ENCODE measurements at places on chromosomes 11 and 22. TPM values are rescaled to one million over a fixed set of nuclear protein-coding genes. Genes with fewer than 3 reads are reported as not detected.

GRCh38 chr22:34993548-34993947 is 72.4 kb upstream of the ISX start:
- DNase-seq, result no peak

- peak; percentile 29 for DNase-seq
Observed at GRCh38 chr22:45164270-45165088, 754 bp downstream of the NUP50 start.

GRCh38 chr11:14445542-14446530 is 53.8 kb downstream of the COPB1 start:
- no peak for DNase-seq

OR8G1 gene
- not detected for polyA plus RNA-seq

DNA sequence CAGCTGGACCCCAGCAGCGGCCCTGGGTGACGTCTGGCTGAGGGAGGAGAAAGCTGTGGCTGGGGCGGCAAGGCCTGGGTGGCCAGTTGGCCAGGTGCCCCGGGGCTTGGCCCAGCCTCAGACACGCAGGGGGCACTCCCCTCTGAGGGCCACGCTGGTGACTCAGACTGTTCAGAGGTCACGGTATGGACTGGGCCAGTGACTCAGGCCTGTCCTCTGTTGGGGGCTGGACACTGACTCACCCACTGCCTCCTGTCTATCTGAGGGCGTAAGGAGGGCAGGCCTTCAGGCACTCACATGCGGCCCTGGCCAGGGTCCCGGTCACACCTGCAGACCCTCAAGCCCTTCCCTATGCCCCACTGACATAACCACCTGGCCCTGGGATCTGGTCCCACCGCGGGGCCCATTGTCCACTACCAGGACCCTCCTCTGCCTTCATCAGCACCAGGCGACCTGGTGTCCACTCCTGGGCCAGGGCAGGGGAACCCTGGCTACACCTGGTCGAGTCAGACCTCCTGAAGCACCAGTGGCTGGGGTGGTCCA is 3.7 kb upstream of the MUC5AC start:
- no peak for DNase-seq

DNA sequence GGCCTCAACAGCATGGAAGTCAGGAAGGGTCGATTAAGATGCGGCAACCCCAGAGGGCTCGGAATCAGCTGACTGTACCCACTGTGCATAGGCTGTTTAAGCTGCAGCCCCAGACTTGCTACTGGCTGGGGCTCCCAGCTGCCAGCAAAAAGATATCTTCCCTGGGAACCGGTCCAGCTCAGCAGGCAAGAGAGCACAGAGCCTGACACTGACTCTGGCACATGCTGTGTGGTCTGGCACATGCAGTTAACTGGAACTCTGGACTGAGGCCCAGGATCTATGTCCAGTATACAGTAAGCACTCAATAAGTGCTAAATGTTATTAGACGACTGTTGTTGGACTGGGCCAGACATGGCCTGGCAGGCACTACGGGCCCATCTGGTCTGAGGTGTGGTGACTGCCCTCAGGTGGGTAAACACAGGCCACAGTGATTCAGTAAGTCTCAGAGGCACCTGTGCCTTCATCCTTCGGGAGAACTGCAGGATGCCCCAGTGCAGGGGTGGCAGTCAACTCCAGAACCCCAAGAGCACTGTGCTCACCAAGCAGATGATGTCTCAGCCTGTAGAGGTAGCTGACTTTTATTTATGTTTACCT is 87.6 kb downstream of the LARGE1 start:
- DNase-seq, result no peak

- DNase-seq, result no peak
Observed at GRCh38 chr22:22520020-22520656, at the start of gene ZNF280A. Gene ZNF280A, minus strand, starts transcription at chr22:22520270. Its CDS starts 4,640 bp downstream, at chr22:22515630.

SLC22A9 gene
- polyA plus RNA-seq, result not detected

RASGRP2 gene
- 46.4 TPM for polyA plus RNA-seq

DNA sequence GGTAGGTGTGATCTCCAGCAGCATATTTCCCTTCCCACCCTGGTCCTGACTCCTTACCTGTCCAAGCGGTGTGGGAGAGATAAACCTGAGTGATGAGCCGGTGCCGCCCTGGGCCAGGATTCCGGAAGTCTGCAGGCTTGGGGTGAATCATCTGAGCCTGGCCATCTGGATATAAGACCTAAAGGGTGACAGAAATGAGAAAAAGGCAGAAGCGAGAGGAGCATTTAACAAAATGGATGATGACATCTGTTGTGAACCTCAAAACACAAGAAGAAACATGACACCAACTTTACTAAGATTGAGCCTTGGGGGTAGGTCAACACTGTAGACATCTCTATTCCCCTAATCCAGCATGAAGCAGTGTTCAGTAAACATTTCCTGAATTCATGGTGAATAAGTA is 62.8 kb downstream of the AAMDC start:
- no peak for DNase-seq

SERPING1 gene
- 418 TPM for polyA plus RNA-seq

DNA sequence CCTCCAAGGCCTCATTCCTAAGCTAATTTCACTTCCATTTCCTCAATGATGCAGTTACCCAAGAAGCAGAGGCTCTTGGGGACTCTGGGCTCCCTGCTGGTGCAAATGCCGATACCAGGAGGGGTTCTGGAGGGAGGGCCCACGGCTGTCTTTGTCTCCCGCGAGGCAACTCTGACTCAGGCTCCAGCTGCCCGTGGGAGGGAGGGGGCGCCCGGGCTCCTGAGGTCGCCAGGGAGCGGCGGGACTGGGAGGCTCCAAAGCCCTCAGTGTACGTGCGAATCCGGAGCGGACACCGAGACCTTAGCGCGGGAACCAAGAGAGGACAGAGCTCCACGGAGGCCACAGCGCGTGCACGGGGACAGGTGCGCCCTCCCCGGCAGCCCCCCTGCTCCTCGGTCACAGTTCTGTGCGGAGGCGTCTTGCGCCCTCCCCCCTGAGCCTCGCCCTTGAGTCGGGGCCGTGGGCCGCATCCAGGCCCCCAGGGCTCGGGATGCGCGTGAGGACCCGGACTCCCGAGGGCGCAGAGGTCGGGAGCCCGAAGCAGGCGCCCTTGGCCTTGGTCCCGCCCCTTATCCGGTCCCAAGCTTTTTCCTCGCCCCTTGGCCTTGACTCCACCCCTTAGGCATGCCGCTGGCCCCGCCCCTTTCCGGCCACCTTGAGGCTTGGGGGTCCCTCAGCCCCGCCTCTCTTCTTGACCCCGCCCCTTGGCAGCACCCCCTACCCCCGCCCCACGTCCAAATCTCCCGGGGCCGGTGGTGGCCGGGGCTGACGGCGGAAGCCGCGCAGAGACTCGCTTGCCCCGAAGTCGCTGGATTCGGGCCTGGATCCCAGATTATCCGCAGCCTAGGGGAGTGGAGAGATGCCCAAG is 4.7 kb upstream of the SHISA8 start:
- peak; percentile 66 for DNase-seq

GRCh38 chr11:78940500-78941225 is 366.0 kb upstream of the NARS2 start:
- no peak for DNase-seq

- DNase-seq, result no peak
Observed at GRCh38 chr11:101516546-101516945, 67.3 kb downstream of the TRPC6 start.

GRCh38 chr11:72812967-72813739 is 1.1 kb upstream of the ATG16L2 start:
- DNase-seq, result no peak

GRCh38 chr11:16356057-16356760 is at the start of gene SOX6:
Gene SOX6, minus strand, starts transcription at chr11:16356546. Its CDS starts 15,298 bp downstream, at chr11:16341248.
- DNase-seq, result peak; percentile 43

OR5B17 gene
- not detected for polyA plus RNA-seq

GRCh38 chr11:45288339-45288738 is 2.2 kb upstream of the SYT13 start:
- no peak for DNase-seq

CCDC89 gene
- 0.65 TPM for polyA plus RNA-seq

DNA sequence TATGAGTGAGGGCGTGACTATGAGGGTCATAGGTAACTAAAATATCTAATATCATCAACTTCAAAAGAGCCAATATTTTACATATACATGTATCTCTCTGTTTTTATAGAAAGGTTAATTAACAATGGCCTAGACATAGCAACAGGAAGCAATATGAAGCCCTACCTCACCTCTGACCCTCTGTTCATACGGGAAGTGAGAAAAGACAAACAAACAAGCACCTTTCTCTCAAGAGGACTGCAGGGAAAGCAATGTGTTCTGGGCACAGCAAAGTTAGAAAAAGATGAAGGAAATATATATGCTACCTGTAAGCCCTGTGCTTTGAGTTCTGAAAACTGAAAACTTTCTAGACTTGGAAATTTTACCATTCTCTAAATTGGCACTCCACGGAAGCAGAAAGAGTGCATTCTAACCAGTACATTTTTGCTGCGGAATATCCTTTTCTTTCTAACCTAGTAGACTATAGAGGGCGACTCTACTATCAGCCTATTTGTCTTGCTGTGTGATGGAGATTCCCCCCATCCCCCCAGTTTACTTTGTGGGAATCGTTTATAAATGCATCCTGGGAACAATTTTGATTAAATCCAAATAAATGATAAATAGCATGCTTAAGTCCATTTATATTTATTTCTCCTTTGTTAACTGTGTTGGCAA is 830.4 kb upstream of the FAT3 start:
- DNase-seq, result peak; percentile 23

OMP gene
- polyA plus RNA-seq, result 0.37 TPM

DNA sequence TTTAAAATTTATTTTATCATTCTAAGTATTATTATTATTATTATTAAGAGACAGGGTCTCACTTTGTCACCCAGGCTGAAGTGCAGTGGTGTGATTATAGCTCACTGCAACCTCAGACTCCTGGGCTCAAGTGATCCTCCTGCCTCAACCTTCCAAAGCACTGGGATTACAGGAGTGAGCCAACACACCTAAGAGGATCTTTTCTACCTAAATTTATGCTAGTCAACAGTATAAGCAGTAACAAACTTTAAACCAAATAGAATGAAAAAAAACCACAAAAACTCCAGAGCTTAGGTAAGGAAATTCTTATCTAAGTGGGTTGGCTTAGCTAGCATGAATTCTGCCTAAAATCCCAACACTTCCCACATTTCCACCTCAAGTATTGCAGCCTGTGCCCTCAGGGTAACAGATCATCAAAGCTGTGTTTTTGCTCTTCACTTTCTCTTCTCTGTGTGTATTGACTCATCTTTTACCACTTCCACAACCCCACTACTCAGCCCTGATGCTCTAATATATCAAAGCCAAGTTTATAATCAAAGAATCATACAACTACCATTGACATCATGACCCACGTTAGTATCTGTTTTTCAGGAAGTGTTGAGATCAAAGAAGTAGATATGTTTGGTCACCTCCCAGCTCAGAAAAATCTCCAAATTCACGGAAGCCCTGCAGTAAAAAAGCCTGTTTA is 93.7 kb upstream of the SPON1 start:
- no peak for DNase-seq

GRCh38 chr22:30447656-30448055 is 22.1 kb downstream of the MTFP1 start:
- no peak for DNase-seq

DNA sequence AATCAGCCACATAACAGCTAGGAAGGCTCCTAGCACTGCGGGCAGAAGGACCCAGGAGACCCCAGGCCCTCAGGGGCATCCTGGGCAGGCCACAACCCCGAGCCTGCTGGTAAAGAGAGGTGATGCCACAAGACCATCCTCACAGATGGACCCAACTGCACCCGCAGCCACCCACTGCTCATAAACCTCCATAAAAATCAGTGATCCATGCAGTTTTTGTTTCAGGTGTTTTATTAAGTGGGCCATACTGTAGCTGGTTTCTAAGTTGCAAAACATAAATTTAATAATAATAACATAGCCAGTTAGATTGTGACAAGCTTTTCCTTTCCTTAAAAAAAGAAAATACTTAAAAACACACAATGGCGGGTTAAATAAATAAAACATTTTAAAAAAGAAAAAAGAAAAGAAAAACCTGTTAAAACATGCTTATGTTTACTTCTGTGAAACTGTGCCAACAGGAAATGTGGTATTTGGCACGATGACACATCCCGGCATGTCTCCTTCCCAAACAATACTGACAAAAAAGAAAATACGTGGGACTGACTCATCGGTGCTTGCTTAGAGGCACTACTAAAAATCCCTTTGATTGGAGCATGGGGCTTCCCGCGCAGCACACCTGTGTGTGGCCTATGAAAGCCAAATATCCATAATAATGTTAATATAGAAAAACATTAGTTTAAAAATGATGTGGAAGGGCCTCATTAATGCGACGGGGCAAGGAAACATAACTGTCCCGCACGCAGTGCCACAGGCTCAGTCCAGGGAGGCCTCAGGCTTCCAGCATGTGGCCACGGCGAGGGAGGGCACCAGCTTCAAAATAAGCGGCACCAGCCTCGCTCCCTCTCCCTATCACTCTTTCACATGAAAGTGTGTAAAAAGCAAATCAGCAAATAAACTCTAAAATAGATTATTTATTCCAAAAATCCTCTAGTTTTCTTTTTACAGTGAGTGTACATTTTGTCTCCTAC is 47.5 kb upstream of the SCUBE2 start:
- no peak for DNase-seq

TRIM48 gene
- not detected for polyA plus RNA-seq

MAP6 gene
- polyA plus RNA-seq, result 5.8 TPM

- DNase-seq, result no peak
Observed at GRCh38 chr22:46721501-46722085, 16.5 kb downstream of the CERK start.

OR52I2 gene
- polyA plus RNA-seq, result not detected

DNA sequence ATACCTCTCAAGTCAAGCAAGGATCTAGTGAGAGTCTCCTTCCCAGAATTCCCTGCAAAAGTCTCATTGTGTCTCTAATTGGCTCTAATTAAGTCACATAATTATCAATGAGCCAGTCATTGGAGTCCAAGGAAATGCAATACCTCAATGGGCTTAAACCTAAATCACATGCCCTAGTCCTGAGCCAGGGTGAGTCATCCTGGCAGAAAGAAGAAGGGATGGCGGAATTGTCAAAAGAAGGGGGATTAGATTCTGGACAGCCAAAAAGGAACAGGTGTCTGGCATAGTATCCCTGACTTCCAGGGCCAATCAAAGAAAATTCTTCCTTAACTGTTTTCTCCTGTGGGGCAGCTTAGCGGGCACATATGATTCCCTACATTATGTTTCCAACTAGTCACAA is 25.1 kb upstream of the LDLRAD3 start:
- DNase-seq, result no peak

OVCH2 gene
- polyA plus RNA-seq, result 0.06 TPM

CASP5 gene
- 16.3 TPM for polyA plus RNA-seq

FBLN1 gene
- polyA plus RNA-seq, result 82.7 TPM

DNA sequence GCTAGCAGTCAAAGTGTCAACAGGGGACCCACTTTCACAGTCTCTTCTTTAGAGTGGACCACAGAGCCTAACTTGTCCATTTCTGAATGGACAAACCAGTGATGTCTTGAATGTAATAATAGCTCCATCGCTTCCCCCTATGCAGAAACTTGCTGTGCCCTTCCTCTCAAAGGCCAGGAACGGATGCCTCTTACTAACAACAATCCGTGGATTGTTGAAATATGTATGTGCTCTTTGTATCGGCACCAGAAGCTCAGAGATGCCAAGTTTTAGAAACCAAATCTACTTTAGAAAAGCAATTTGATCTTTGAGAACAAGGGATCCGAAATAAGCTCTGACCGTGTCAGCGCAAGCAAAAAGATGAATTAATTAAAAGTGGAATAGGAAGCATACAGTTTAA is 259.5 kb upstream of the POU2AF2 start:
- no peak for DNase-seq

- peak; percentile 96 for DNase-seq
Observed at GRCh38 chr11:123103326-123103980, 41.5 kb upstream of the HSPA8 start.
